Stimulated activated CD8-positive, alpha-beta memory T cell treated with anti-CD3 and anti-CD28 coated beads, Interleukin-2, amount 100 ng/mL, for 1 hour (primary cell): ENCODE measurements at places on chromosomes 13 and 19.

GRCh38 chr13:44969551-44970484 lies 19.5 kb downstream of the NUFIP1 start:
- DNase-seq: no peak

- no peak for DNase-seq
Observed at GRCh38 chr19:46488551-46488950, 7.1 kb downstream of the PNMA8B start.

DNA sequence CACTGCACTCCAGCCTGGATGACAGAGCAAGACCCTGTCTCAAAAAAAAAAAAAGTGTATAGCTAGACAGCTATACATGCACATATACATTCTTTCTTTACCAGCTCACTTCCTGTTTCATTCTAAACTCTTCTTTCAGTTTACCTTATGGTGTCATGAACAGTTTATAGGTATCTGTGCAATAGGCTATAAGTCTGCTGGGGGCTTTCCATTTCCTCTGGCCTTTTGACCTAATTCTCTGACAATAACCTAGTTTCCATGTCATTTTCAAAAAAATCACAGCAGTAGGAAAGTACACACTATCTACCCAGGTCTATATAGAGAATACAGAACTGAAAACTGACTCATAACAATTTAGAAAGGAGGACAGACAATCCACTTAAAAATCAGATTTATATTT lies 24.4 kb upstream of the URAD start:
- DNase-seq: no peak

- peak; percentile 62 for DNase-seq
Observed at GRCh38 chr19:3075605-3076431, 13.5 kb upstream of the TLE5 start.

GRCh38 chr13:45925151-45925550 lies 73.6 kb upstream of the SIAH3 start:
- DNase-seq: no peak

DNA sequence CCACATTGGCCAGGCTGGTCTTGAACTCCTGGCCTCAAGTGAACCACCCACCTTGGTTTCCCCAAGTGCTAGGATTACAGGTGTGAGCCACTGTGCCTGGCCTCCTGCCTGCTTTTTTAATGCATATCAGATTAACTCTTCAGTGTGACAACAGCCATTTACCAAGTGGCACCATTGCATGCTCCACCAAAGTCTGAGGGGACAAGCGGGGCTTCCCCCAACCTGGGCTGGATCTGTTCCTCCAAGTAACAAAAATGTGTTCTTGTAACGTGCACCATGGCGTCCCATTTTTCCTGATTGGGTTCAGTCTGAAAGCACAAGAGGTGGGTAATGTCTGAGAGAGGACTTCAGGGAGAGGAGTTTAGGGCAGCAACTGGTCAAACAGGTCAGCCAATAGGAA lies 77.8 kb downstream of the TEX29 start:
- no peak for DNase-seq

DNA sequence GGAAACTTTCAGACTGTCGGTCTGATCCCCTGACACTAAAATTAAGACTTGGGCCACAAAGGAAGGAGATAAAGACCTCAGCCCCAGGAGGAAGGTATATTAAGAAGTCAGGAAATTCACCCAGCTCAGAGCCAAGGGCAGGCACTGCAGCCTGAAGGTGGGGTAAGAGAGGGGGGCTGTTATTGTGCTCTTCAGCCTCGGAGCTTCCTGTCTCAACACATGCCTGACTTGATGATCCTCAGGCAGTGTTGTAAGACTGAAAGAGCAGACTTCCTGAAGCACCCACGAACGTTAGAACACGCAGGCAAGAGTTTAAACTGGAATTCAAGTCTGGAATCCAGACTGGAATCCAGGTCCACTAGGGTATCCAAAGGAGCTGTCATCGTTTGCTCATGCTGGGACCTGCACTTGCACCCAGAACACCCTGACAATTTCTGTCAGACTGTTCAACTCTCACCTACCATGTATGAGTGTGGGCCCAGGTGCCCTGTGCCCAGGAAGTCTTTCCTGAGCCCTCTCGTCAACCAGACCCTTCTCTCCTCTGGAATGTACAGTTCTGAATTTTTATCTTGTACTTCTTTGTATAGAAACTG lies 10.7 kb upstream of the FLT1 start:
- no peak for DNase-seq

GRCh38 chr13:110317496-110318195 lies 10.6 kb downstream of the COL4A2 start:
- no peak for DNase-seq

- DNase-seq: no peak
Observed at GRCh38 chr13:73715911-73716510, 418.2 kb downstream of the KLF12 start.

DNA sequence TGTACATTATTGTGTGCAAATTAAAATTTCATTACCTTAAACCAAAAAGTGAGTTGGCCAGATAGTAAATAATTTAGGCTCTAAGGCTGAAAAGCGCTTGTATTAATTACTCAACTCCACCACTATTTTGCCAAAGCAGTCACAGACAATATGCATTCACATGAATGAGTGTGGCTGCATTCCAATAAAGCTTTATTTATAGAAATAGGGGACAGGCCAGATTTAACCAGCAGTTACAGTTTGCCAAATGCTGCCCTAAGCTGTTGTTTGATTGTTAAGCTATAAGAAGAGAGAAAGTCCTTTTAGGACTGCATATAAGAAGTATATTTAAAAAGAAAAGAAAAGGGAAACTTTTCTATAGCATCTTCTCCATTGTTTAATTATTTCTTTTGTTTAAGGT lies 342.6 kb downstream of the ITGBL1 start:
- DNase-seq: no peak

DNA sequence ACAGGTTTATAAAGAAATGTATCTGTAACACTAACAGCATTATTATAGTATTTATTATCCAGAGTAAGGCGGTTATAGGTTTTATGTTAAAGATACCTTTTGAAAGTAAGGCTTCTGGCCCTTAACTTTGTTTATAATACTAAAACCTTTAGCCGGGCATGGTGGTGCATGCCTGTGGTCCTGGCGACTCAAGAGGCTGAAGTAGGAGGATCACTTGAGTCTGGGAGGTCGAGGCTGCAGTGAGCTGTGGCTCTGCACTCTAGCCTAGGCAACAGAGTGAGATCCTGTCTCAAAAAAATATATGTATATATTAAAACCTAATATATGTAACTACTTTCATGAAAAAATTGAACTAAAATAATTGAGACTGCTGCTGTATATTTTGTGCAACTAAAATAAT lies 98.7 kb upstream of the KLF5 start:
- DNase-seq: no peak

- no peak for DNase-seq
Observed at GRCh38 chr13:46948338-46948737, 51.5 kb upstream of the HTR2A start.

- no peak for DNase-seq
Observed at GRCh38 chr13:79405501-79405830, 589 bp downstream of the RBM26 start.

GRCh38 chr19:11125994-11126685 lies 29.4 kb downstream of the SPC24 start:
- DNase-seq: peak; percentile 62

DNA sequence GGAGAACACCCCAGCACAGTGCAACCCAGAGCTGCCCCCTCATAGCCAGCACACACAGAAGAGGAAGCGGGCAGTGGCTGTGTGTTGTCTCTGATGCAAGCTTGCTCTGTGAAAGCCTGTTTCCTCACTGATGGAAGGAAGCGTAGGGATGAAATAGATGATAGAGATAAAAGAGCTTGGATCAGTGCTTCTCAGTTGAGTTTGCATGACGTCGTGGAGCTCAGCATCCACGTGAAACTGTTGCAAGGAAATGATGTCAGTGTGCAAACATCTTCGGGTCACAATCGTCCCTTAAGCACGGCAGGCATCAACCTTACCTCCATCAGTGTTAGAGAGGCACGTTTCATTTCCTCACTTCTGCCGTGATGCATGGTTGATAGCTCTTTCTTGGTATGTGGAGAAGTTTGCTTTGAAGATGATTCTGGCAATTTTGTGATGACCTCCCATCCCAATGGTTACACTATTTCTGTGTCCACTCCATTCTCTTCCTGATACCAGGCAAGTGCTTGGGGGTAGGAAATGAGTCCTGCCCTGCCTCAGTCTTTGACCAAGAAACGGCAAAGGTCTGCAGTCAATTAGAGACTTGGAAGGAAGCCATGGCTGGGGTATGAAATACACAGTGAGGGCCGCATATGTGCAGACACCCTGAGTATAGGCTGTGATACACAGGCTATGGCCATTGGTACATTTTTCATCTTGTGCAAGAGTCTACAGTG lies 183.0 kb downstream of the ZNF536 start:
- no peak for DNase-seq

DNA sequence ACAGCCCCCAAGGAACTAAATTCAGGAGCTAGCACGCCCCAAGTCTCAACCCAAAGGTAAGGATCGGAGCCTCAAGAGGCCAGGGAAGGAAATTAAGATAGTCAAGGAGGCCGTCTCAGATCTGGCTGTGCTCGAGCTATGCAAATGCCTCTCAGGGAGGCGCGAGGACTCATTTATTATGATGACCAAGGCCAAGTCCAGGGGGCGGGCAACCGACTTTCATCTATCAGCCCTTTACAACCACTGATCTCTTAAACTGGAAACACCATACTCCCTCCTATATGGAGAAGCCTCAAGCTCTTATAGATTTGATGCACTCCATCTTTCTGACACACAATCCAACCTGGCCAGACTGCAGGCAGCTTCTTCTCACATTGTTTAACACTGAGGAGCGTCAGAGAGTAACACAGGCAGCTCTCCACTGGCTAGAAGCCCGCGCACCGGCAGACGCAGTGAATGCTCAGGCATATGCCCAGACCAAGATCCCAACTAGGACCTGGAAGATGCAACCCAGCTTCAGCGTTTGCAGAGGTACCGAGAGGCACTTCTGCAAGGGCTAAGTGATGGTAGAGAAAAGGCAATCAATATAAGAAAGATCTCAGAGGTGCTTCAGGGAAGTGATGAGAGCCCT lies 9.6 kb upstream of the SLC15A1 start:
- no peak for DNase-seq

- DNase-seq: no peak
Observed at GRCh38 chr13:41680900-41681299, 223.6 kb downstream of the RGCC start.

GRCh38 chr19:13782537-13782936 lies 8.3 kb downstream of the C19orf53 start:
- no peak for DNase-seq

GRCh38 chr13:113297370-113298042 lies 467 bp downstream of the LAMP1 start:
- DNase-seq: peak; percentile 29

DNA sequence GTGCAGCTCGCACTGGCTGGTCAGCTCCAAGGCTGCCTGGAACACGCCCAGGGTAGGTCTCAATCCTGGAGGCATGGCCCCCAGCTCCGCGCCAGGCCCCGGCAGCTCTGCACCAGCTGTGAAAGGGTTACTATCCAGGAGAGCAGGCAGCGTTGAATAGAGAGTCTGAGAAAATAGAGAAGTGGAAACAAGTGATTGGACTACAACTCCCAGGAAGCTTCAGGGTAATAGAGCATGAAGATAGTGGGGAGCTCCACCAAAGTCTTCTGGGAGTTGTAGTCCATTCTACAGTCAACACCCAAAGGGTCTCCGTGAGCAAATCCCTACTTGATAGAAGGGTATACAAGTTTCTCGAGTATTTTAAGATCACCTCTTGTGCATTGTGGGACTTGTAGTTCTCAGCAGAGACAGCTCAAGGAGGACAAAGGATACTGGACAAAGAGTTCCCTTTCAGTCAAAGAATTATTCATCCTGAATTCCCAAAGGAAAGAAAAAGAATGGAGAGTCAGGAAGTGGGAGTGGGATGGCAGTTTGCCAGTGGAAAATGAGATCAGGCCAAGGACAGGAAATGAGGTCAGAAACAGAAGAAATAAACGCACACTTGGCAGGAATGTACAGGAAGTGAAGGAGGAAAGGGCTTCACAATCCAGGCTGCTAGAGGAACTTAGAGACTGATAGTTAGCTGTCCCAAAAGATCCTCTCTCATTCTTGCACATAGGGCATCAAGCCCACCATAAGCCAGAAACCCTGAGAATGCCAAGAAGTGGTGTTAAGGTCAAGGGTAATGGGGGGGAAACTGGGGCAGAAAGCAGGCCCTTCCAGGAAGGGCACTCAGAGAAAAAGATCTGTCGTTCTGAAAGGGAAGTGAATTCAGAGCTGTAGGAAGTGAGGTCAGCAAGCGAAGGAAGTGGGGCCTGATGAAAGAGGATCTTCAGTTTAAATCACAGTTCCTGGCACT lies 5.5 kb upstream of the MAMSTR start:
- no peak for DNase-seq

- no peak for DNase-seq
Observed at GRCh38 chr13:45316338-45316737, 24.6 kb downstream of the TPT1 start.

GRCh38 chr13:113902481-113902880 lies 38.6 kb upstream of the GAS6 start:
- DNase-seq: no peak

DNA sequence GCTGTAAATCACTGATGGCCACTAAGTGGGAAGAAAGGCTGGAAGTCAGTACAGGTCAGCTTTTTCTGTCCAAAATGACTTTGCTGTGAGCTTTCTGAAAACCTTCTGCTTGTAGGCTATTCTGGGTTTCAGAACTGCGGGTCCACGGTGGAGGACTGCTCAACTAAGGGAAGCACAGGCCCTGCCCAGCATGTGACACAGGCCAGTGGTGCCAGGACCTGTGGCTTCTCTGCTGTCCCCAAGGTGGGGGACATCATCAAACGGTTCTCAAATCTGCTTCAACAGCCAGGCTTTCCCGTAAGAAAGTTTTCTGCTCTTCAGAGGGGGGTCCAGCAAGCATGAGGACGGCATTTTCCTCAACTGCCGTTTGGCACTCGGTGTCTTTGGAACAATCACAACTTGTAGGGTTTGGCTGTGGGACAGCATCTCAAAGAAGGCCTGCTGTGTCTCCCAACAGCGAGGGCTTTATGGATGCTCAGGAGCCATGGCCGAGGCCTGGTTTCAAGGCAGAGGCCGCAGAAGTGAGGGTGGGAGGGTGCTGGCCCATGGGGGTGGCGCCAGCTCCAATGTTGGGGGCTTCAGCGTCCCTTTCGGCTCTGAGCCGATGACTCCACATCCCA lies 3.8 kb downstream of the SGTA start:
- no peak for DNase-seq

DNA sequence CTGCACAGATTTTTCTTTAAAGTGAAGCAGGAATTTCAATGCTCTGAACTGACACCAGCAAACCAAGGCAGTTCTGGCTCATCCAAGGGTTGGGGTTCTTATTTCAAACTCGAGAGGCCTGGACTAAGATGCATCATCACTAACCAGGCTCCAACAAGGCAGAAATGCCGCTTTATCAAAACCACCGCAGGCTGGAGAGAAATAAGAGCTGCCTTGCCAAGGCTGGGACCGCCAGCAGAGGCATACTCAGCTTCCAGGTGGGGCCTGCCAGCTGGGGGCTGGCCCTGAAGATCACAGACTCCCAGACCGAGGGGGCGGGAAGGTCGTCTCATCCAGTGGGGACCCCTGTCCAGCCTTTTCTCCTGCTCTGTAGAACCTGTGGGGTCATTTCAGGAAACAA lies 37.4 kb upstream of the GAS6 start:
- DNase-seq: no peak
